SJSA1 (cell line): ENCODE measurements at places on chromosomes 1 and 21. TPM values are rescaled to one million over a fixed set of nuclear protein-coding genes. Genes with fewer than 3 reads are reported as not detected.
A peak's percentile ranks its signal among the peaks of the same experiment; 100 is the strongest.

OR2AK2 gene
- not detected in 2 replicates for total RNA-seq

PLEKHM2 gene
- 34.4 and 48.4 TPM in 2 replicates for total RNA-seq

MAP3K7CL gene
- 5.3 and 11.7 TPM in 2 replicates for total RNA-seq

ADGRL4 gene
- not detected in 2 replicates for total RNA-seq

SIM2 gene
- 0.11 and 0.16 TPM in 2 replicates for total RNA-seq

FAM78B gene
- 0.11 TPM in 1 of 2 replicates, not detected in the other for total RNA-seq

SLC37A1 gene
- total RNA-seq, result 2.1 and 5.2 TPM in 2 replicates

SPRR3 gene
- not detected in 2 replicates for total RNA-seq

TNFRSF9 gene
- 3.4 and 5.6 TPM in 2 replicates for total RNA-seq

DNA sequence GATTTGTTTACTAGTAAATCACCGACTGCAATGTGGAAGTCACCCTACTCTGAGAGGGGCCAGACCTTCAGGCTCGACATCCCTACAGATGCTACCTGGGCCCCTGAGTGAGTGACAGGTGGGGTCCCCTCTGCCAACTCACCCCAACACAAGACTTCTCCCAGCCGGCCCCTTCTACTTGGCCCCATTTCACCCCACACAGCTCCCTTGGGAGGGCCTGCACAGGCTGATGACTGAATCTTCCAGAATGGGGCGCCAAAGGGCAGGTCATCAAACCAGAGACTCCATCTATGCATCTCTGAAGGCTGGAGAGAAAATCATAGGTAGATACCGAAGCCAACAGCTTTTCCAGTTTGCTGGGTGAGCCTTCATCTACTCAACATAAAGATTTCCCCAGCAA, 9.4 kb upstream of the S100A8 start:
- peaks cover 42% of the 10 kb centered on the region for H3K27me3 ChIP-seq
- H3K27ac ChIP-seq, result no peak overlapping the region
- DNase-seq, result no peak
- H3K4me1 ChIP-seq, result no peaks in the 10 kb centered on the region
- H3K4me3 ChIP-seq, result no peak overlapping the region

DNA sequence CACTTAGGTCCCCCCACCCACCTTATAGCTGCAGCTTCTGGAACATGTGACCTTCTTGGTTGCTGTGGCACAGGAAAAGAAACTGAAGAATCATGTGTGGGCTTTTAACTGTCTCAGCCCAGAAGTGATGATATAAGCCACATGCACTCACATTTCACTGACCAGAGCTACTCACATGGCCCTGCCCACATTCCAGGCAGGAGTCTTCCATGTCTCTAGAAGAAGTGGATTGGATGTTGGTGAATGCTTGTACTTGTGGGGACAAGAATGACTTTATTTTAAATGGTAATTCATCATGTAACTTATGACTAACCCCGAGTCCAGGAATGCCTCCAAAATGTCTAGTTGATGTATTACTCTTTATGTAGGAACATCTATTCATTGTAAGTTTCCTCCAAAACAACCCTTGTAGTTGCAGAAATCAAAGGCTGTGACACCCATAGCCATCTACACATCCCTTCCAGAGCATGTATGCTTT, 15.8 kb upstream of the CAMK1G start:
- H3K27me3 ChIP-seq, result peaks cover 2% of the 10 kb centered on the region
- no peaks in the 10 kb centered on the region for H3K36me3 ChIP-seq
- no peaks in the 10 kb centered on the region for H3K4me1 ChIP-seq
- no peak overlapping the region for H3K27ac ChIP-seq
- no peak for DNase-seq

GRCh38 chr1:245988393-245989078, 518.5 kb downstream of the SMYD3 start:
- DNase-seq, result no peak
- H3K27ac ChIP-seq, result no peak overlapping the region
- no peaks in the 10 kb centered on the region for H3K27me3 ChIP-seq
- H3K36me3 ChIP-seq, result no peaks in the 10 kb centered on the region
- H3K4me3 ChIP-seq, result no peak overlapping the region

GRCh38 chr1:17759114-17759513, 4.0 kb downstream of the ACTL8 start:
- no peak for DNase-seq
- no peak overlapping the region for H3K4me3 ChIP-seq
- H3K27me3 ChIP-seq, result no peaks in the 10 kb centered on the region
- H3K27ac ChIP-seq, result no peak overlapping the region
- H3K4me1 ChIP-seq, result no peaks in the 10 kb centered on the region
- H3K36me3 ChIP-seq, result no peaks in the 10 kb centered on the region

DNA sequence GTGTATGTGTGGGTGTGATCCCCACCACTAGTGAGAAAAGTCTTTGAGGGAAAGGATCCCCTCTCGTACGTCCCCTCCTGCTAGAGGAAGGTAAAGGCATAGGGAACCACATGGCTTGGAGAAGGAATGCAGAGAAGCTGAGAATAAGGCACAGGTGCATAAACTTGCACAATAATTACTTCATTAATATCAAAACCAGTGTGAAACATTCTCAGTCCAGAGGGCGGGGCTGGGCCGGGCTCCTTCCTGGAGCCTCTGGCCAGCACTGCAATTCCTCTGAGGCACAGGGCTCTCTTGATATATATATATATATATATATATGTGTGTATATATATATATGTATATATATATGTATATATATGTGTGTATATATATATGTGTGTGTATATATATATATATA, 162.6 kb downstream of the TSEN15 start:
- DNase-seq, result no peak
- H3K36me3 ChIP-seq, result no peaks in the 10 kb centered on the region
- H3K27me3 ChIP-seq, result no peaks in the 10 kb centered on the region
- H3K27ac ChIP-seq, result no peak overlapping the region
- H3K4me3 ChIP-seq, result no peak overlapping the region
- H3K4me1 ChIP-seq, result peaks cover 8% of the 10 kb centered on the region

DNA sequence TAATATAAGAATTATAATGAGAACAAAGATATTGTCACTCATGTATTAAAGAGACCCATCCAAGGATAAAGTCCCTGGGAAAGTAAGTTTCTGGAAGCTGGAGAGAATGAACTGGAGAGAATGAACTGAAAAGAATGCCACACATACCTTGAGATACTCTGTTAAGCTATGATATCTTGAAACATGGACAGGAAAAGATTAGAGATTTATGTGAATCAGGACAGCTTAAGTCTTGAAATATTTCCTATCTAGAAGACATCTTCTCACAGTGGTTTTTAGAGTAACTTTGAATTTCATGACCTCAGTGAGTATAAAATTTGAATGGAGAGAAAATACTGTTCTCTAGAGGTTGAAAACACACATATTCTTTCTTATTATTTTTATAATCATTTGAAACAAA, 201.3 kb upstream of the HMCN1 start:
- H3K4me3 ChIP-seq, result no peak overlapping the region
- DNase-seq, result no peak
- no peak overlapping the region for H3K27ac ChIP-seq
- no peaks in the 10 kb centered on the region for H3K27me3 ChIP-seq
- H3K4me1 ChIP-seq, result no peaks in the 10 kb centered on the region

DNA sequence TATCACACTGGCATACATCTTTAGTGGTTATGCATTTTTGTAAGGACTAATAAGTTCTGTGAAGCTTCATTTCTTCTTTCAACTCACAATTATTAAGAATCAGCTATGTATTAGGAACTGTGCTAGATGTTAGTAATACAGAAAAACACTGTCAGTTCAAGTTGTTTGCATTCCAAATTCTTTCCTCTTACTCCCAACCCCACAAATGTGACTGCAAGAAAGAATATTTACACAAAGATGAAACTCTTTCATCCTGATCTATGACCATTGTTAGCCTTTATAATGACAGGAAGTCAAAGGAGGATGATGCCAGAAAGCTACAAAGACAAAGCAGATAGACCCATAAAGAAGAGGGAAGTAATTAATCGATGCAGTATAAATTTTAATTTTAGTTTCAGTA, 21.0 kb upstream of the GADD45A start:
- no peak overlapping the region for H3K27ac ChIP-seq
- H3K36me3 ChIP-seq, result no peaks in the 10 kb centered on the region
- no peak overlapping the region for H3K4me3 ChIP-seq

DNA sequence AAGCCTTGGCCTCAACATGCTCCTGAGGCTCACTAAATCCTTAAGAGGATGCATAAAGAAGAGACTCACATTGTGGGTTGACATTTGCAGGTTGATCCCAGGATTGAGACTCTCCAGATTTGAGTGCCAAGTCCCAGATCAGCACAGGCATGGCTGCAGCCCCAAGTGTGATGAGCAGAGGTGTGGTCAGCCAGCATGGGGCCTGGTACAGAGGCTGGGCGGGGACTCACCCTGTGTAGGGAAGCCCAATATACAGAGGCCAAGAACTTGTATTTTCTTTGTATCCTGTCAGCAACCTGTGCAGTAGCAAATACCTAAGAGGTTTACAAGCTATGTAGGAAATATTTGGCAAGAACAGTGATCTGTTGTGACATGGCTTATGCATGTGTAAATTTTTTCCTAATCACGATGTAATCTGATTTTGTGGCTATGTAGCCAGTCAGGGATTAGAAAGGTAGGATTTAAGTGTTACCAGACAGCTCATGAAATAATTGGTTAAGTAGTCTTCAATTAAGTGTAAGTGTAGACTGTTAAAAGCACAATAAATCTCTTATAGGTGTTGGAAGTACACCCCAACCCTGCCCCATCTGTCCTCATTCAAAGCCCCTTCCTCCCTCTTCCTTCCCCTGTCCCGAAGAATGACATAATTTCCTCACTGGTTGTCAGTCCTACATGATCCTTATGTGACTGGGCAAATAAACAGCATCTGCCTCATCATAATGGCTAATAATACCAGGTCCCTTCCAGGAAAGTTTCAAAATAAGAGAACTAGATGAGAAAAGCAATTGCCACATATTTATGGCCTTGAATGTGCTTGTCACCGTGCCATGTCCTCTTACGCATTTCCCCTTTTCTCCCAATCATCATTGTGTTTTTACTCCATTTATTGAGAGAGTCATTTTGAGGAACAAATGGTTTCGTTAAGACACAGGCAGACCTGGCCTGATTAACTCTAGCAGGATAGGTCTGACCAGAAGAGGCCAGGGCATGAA, 120.9 kb downstream of the HLX start:
- H3K27ac ChIP-seq, result no peak overlapping the region
- DNase-seq, result no peak
- H3K36me3 ChIP-seq, result no peaks in the 10 kb centered on the region
- no peaks in the 10 kb centered on the region for H3K27me3 ChIP-seq

- H3K27me3 ChIP-seq, result no peaks in the 10 kb centered on the region
- H3K36me3 ChIP-seq, result 0 out of 2 replicates have a peak, but pooled peaks cover 3% of the 10 kb centered on the region
- no peak overlapping the region for H3K4me3 ChIP-seq
- no peak overlapping the region for H3K27ac ChIP-seq
- H3K4me1 ChIP-seq, result no peaks in the 10 kb centered on the region
Observed at GRCh38 chr1:227934476-227935313, 13.0 kb downstream of the WNT9A start.

DNA sequence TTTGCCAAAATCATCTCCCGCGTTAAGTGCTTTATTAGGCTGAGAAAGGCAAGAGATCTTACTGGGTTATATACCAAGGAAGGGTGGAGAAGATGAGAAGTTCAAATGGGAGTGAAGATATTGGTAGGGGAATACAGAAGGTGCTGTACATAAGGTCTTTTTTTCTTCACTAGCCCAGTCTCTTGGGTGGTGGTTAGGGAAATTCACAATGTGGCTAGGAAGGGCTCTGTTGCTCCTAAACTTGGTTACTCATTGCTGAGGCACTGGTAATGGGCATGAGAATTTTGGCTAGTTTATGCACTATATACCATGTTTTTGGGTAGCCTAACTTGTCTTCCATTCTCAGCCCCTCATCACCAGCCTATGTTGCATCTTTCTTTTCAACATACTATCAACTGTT, 50.6 kb downstream of the LHX4 start:
- H3K4me1 ChIP-seq, result peaks cover 49% of the 10 kb centered on the region
- H3K36me3 ChIP-seq, result peaks cover 27% of the 10 kb centered on the region
- no peak for DNase-seq
- H3K27me3 ChIP-seq, result no peaks in the 10 kb centered on the region
- H3K27ac ChIP-seq, result no peak overlapping the region

- H3K4me3 ChIP-seq, result no peak overlapping the region
- H3K36me3 ChIP-seq, result no peaks in the 10 kb centered on the region
Observed at GRCh38 chr1:229867726-229868125, 199.3 kb upstream of the GALNT2 start.

DNA sequence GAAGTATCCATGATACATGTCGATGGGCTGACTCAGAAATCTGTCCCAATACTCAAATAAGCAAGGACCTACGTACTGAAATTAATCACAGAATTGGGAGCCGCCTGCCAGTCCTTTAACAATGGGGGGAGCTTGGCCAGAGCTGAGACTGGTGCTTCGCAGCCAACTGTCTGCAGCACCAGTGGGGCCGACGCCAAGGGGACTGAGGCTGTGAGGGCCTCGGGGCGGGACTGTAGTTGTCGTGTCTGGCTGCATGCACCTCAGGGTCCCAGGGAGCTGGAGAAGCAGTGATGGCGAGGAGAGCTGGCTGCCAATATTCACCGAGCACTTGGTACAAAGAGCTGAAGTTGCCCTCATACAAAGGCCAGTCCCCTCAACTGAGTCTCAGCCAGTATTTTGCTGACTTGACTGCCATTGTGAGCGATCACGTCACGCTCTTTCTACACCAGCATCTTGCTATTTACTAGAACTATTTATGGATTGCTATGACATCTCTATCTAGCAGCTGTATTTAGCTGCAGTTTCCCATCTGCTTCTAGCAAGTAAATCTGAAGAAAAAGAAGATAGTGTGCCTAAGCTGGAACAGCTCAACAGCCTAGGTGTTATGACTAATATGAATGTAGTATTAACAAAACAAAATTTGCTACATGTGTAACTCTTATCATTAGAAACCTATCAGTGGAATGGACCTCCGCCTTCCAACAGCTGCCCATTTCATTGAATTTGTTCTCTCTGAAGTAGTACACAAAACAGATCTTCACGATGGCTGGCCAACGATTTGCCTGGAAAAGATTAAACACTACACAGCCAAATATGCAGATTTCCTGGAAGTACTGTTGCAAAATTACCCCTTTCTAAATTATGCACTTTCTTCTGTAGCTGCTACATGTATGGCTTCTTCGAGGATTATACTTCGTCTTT, 29.1 kb downstream of the EVI5 start:
- H3K27ac ChIP-seq, result no peak overlapping the region
- H3K27me3 ChIP-seq, result no peaks in the 10 kb centered on the region
- H3K36me3 ChIP-seq, result no peaks in the 10 kb centered on the region
- no peak for DNase-seq

GRCh38 chr1:53377438-53377841, 49.6 kb upstream of the LRP8 start:
- peaks cover 14% of the 10 kb centered on the region for H3K4me1 ChIP-seq
- H3K36me3 ChIP-seq, result no peaks in the 10 kb centered on the region
- no peak overlapping the region for H3K4me3 ChIP-seq
- no peaks in the 10 kb centered on the region for H3K27me3 ChIP-seq
- peak; percentile 37 for DNase-seq

- no peaks in the 10 kb centered on the region; the same call in 1 of the 2 replicates for H3K4me1 ChIP-seq
- H3K27me3 ChIP-seq, result no peaks in the 10 kb centered on the region
- DNase-seq, result no peak
- H3K36me3 ChIP-seq, result peaks cover 2% of the 10 kb centered on the region; the same call in 1 of the 2 replicates
- H3K4me3 ChIP-seq, result no peak overlapping the region
Observed at GRCh38 chr21:33666153-33666552, 23.9 kb downstream of the ITSN1 start.

GRCh38 chr1:78240755-78241154, 195.0 kb downstream of the GIPC2 start:
- H3K27ac ChIP-seq, result peak overlapping the region; percentile 51
- no peaks in the 10 kb centered on the region for H3K36me3 ChIP-seq
- peaks cover 17% of the 10 kb centered on the region for H3K4me1 ChIP-seq

- peaks cover 14% of the 10 kb centered on the region; the same call in 1 of the 2 replicates for H3K27me3 ChIP-seq
- no peaks in the 10 kb centered on the region for H3K36me3 ChIP-seq
- peaks cover 13% of the 10 kb centered on the region for H3K4me1 ChIP-seq
- no peak for DNase-seq
- no peak overlapping the region for H3K4me3 ChIP-seq
- H3K27ac ChIP-seq, result no peak overlapping the region
Observed at GRCh38 chr1:167442854-167443565, 75.3 kb downstream of the CD247 start.
